ENCODE measurements at places on chromosomes 1 and 21. TPM values are rescaled to one million over a fixed set of nuclear protein-coding genes. Genes with fewer than 3 reads are reported as not detected.

Gene TIMM17A
- 110 TPM for total RNA-seq

Gene FMOD
- 0.76 TPM for total RNA-seq

Gene PROK1
- not detected for total RNA-seq

Gene PTPN22
- total RNA-seq, result 5.2 TPM

Gene SPATA6
- total RNA-seq, result 3.0 TPM

Data from epithelial cell of umbilical artery (primary cell).